ENCODE measurements at places on chromosomes 5 and 9.

GRCh38 chr9:37582548-37583157 is 6.5 kb upstream of the FBXO10 start:
- DNase-seq = no peak

GRCh38 chr5:161273410-161273809 is 273.1 kb downstream of the GABRB2 start:
- no peak for DNase-seq

DNA sequence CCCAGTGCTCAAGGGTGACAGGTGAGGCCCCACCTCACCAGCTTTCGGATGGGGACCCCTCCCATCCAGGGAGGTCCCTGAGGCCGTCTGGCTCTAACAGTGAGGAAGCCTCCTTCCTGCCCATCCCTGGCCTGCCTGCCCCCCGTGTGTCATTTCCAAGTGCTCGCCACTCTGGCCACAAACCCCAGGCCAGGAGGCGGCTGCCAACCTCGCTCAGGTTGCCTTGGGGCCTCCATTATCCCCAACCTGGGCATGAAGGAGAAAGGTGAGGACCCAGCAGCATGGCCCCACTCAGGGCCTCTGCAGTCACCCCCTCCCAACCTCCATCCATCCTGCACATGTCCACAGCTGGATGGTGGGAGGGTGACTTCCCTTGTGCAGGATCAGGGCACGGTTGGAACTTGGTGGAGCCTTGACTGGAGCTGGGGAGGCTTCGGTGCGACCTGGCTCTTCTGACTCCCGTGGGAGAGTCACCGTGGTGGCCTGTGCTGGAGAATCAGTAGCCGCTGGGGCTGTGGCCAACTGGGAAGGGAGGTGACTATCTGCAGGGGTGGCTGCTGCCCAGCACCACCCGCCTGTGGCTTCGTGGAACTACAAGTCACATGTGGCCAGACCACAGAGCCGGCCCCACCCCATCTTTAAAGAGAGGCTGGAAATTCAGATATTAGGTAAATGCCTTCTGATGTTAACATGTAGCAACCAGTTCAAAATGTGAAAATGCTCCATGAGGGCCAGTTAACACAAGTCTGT is 37.5 kb upstream of the GFPT2 start:
- no peak for DNase-seq

DNA sequence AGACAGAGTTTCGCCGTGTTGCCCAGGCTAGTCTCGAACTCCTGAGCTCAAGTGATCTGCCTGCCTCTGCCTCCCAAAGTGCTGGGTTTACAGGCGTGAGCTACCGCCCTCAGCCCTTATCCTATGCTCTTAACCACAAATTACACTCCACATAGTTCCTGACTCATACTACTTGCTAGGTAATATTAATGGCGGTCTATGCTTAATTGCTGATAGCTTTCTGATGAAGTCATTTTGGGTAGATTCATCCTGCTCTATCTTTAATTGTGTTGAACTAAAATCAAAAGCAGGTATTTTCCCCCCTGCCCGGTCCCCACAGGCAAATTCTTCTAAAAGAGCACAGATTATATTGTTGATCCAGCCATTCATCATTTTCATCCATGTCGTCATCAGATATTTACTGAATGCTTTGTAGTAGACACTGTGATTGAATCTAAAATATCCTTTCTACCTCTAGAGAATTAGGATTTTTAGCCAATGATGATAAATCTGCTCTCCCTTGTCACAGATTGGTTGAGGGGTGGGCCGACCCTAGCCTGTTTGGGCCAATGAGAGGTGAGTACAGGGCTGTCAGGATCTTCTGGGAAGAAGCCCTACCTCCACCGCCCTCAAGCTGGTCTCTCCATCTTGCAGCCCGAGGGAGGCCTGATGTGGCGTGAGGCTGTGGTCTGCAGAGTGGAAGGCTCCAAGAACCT is 144.8 kb downstream of the NR3C1 start:
- no peak for DNase-seq

DNA sequence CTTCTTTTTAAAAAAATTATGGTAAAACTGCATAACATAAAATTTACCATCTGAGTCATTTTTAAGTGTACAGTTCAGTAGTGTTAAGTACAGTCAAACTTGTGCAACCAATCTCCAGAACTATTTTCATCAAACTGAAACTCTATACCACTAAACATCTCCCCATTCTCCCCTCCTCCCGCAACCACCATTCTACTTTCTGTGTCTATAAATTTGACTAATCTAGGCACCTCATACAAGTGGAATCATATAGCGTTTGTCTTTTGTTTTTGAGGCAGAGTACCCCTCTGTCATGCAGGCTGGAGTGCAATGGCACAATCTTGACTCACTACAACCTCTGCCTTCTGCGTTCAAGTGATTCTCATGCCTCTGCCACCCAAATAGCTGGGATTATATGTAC is 24.0 kb upstream of the EBF1 start:
- no peak for DNase-seq

- DNase-seq = no peak
Observed at GRCh38 chr5:57650360-57651069, 167.9 kb upstream of the ACTBL2 start.

GRCh38 chr5:157582731-157583620 is 7.4 kb upstream of the ADAM19 start:
- DNase-seq = no peak

DNA sequence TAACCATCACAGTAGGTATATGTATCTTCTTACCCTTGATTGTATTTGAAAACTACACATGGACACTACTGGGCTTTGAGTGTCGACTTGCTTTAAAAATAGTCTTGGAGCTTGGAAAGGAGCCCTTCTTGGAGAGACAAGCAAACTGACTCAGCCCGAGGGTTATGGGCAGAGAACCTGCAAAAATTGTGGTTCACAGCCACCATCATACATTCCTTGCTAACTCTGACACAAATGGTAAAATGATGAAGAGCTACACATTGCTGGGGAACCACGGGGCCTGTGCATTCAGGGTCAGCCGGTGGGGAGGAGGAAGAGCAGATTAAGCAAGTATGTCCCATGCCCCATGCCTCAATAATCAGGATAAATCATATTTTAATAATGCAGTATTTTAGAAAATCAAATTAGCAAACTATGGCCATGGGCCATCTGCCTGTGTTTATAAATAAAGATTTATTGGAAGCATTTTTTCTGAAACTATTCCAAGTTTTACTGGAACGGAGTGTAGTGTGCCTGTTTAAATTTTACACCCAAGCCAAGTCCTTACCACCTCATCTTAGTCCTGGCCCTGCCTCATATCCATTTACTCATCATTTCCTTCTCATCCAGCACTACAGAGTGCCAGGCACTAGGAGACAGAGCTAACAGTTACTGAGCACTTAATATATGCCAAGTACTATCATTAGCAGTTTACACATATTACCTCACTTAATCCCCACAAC is 195.7 kb downstream of the PALM2AKAP2 start:
- no peak for DNase-seq

GRCh38 chr5:14696057-14696456 is 31.5 kb downstream of the OTULIN start:
- DNase-seq = no peak

GRCh38 chr5:167358868-167359492 is 932.5 kb upstream of the WWC1 start:
- no peak for DNase-seq

DNA sequence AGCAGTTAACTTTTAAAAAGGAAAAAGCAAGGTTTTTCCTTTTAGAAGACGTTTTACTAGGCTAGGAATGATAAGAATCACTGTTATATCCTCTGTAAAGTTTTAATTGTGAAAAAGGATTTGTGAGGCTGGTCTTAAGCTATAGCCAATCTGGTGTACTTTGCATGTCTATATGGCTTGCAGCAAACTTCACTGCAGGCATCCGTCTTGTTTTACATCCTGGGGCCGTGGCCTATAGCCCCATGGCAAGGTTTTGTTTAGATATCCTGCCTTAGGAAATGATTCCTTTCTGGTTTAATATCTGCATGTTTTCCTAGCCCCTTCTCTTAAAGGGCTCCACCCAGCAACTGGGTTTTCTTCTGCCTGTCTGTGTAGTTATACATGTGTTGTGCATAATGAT is 272.8 kb downstream of the ICE1 start:
- no peak for DNase-seq

GRCh38 chr5:156245895-156246294 is 81.1 kb upstream of the SGCD start:
- no peak for DNase-seq

All from NK-92 treated with Interleukin-12 subunit alpha and Interleukin-12 subunit beta, amount 100 ng/mL, for 24 hours (cell line).